ENCODE measurements at places on chromosomes 3 and 15.

GRCh38 chr3:30941342-30941741 lies 46.9 kb upstream of the GADL1 start:
- DNase-seq: no peak

- DNase-seq: no peak
Measured at GRCh38 chr3:126035362-126036050, 48.4 kb downstream of the SLC41A3 start.

DNA sequence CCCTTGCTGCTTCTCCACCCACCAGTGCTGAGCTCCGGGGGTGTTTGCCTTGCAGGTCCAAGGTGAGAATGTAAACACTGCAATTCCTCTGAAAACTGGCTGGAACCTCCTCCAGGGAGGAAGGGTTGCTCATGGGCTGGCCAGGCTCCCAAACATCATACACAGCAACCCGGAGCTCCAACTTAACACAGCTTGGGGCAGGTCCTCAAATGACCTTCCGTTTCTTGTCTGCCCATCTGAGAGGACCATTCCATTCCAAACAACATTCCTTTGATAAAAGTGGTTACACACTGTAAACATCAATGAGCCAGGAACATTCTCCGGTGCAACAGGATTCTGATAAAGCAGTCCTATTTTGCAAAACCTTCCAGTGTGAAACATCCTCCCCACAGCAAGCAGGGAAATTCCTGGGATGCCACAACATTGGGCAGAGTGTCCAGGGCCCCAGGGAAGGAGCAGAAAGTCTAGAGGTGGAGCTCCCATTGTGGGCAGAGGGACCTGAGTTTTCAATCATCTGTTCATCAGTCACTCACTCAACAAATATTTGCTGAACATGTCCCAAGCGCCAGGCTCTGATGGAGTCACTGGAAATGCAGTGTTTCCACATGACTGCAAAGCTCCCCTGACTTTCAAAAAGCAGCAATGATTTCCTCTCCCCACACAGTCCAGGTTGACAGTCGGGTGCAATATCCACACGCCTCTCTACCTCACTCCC lies 7.3 kb upstream of the HEG1 start:
- no peak for DNase-seq

- DNase-seq: no peak
Measured at GRCh38 chr15:91649831-91650321, 203.6 kb upstream of the SLCO3A1 start.

- no peak for DNase-seq
Measured at GRCh38 chr3:148173851-148174250, 523.9 kb upstream of the AGTR1 start.

DNA sequence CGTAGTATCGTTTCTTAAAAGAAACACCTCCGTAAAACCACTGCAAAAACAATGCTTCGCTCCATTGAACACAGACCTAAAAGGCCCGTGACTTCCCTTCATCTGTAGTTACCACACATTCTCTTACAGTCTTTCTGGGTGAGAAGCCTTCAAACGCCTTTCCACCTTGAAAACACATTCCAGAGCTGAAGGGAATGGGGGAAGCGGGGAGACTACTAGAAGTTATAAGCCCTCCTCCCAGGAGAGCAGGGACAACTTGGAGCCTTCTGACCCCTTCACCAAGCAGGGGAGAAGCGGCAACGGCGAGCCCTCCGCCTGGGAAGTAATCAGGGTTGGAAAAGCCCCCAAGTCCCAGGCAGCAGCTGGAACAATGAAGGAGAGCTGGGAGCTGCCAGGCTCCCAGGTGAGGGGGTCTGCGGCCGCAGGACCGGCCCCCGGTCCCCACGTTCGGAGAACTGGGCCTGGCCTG lies 461 bp downstream of the SECISBP2L start:
- DNase-seq: no peak

- no peak for DNase-seq
Measured at GRCh38 chr15:25068696-25069095, 113.9 kb downstream of the SNRPN start.

- DNase-seq: no peak
Measured at GRCh38 chr3:72093270-72093991, 308.5 kb upstream of the PROK2 start.

DNA sequence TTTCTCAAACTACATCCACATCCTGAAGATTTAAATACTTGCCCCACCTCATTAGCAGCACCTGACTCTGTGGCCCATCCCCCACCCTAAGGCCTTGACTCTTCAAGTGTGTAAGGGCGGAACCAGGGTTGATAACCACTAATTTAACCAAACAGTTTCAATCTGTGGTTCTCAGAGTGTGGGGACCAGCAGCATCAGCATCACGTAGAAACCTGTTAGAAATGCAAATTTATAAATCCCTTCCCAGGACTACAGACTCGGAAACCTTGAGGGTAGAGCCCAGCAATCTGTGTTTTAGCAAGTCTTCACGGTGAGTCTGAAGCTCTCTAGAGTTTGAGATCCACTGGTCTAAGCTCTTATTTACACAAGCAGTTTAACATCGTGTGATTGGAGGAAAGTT lies 12.4 kb downstream of the GNB4 start:
- no peak for DNase-seq

DNA sequence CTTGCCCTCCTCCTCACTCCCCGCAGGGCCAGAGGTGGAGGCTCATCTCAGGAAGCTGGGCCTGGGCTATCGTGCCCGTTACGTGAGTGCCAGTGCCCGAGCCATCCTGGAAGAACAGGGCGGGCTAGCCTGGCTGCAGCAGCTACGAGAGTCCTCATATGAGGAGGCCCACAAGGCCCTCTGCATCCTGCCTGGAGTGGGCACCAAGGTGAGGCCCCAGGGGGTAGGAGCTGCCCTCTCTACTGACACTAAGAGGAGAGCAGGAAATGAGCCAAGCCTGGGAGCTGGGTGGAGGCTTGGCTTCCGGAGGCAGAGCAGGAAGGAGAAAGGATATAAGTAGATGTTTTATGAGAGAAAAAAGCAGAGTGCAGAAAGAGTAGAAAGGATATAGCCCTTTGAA lies 4.9 kb downstream of the OGG1 start:
- DNase-seq: no peak

GRCh38 chr3:179000144-179000543 lies 71.5 kb downstream of the ZMAT3 start:
- no peak for DNase-seq

GRCh38 chr3:147406028-147406931 lies at the start of gene ZIC4:
Gene ZIC4, minus strand, starts transcription at chr3:147406543. Its CDS starts 3,746 bp downstream, at chr3:147402797.
- no peak for DNase-seq

DNA sequence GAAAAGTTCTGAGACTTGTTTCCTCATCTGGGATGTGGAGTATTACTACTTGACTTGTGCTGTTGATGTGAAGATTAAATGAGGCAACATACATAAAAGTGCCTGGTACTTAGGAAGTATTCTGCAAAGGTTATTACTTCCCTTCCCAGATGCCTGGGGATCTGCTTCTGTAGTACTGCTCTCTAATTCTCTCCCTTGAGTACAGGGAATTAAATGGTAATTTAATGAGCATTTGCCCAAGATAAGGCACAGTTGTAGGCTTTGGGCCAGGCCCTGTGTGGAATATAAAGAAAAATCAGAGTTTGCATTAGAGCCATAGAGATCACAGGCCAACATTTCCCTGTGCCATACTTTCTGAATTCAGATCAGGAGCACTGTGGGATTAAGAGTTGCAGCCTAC lies 84.4 kb downstream of the LARS2 start:
- no peak for DNase-seq

DNA sequence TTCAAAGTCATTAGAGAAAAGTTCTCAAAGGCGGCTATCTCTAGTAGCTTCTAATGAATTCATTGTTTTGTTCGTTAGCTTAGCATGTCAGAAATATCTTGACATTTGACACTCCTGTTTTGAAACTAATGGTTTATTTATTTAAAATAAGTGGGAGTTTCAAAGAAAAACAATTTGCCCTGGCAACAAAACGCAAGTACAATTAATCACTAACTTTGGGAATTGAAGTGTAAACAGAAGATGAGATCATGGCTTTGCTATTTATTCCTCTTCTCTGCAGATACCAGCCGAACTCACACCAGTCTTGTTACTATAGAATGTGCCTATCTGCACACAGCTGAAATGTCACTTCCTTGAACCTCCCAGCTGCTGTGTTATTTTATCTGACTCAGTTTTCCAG lies 27.5 kb downstream of the MASP1 start:
- no peak for DNase-seq

DNA sequence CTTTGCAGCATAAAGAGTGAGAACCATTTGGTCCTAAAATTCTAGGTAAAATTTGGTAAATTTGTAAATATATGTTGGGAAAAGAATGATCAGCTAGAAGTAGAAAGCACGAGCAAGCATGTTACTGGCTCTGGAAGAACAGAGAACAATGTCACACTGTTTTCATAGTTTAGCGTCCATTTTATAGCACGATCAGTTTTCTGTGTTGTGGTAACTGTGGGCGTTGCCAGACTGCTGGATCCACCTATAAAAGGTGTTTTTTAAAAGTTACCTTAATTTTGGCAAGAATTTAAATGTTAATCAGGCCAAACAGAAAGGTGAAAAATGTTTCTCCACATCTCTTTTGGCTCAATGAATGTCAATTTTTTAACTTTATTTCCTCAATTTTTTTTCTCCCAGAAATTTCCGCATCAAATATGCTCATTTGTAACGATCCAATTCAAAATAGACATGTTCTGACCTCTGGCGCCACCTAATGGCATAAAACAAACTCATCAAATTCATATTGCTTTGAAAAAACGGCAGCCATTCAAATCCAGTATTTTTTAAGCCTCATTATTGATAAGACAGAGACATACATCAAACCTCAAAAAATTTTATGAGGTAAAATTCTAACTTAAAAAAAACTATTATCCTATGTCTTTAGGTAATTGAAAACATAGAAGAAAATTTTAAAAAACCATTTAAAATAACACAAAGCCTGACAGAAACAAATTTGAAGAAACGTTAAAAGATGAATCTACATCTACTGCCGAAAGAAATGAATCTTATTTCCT lies 5.5 kb upstream of the GP5 start:
- DNase-seq: no peak

DNA sequence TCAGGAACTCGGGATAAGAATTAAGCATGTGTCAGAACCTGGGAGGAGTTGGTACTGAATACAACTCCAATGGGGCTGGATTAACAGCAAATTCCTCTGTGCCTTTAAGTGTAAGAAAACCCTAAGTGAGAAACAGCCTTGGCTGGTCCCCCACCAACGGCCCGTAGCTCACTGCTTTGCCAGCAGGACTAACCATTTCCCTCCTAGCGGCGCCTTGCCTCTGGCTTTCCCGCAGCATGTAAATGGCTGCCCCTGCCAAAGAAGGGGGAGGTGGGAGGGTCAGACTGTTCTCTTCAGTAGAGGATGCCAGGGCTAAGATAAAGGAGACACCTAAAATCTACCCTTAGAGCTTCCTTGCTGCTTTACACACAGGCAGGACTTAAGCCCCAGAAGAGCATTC lies 51.0 kb upstream of the SH3GL3 start:
- no peak for DNase-seq

GRCh38 chr3:131701153-131701770 lies 198.5 kb upstream of the MRPL3 start:
- DNase-seq: no peak

- DNase-seq: no peak
Measured at GRCh38 chr3:111324151-111324550, 217.8 kb upstream of the CD96 start.

DNA sequence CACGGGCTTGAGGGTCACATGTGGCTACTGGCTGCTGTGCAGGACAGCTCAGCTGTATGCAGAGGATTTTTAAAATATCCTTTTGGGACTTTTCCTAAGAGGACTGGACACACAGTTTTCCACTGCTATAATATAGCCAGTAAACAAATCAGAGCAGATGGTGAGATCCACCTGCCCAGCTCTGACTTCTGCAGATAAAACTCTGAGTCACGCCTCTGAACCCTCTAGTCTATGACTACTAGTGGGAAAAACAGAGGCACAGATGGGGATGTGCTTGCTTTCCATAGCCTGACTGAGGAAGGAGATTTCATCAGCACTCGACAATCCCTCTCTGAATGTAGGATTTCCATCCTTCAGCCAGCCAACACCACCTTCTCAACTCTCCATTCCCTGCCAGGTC lies 45.1 kb downstream of the COLQ start:
- no peak for DNase-seq

DNA sequence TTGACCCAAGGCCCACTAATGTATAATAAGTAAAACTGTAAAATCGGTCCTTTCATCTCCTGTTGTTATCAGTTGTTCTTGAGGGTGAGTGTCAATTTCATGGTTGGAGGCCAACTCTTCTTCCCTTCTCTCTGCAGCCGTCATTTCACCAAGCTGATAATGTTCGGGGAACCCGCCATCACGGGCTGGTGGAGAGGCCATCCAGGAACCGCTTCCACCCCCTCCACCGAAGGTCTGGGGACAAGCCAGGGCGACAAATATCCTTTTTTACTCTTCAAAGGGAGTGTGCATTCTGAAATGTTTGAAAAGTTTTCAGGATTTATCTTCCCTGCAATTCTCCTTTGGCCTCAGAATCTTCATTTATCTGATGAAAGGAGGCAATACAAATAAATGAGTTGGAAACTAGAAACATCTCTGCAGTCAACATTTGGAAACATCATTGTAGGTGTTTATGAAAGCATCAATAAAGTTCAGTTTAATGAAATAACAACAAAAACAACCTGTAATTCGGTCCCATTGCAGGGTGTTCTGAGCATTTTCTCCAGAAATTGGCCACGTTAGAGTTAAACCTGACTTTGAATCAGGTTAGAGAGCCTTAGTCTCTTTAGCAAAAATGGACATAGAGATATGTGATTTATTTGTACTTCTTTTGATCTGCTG lies 63.9 kb downstream of the CRTC3 start:
- no peak for DNase-seq

- no peak for DNase-seq
Measured at GRCh38 chr3:16865335-16865734, 19.4 kb upstream of the PLCL2 start.

- DNase-seq: no peak
Measured at GRCh38 chr3:33001889-33002288, 50.4 kb downstream of the CCR4 start.

DNA sequence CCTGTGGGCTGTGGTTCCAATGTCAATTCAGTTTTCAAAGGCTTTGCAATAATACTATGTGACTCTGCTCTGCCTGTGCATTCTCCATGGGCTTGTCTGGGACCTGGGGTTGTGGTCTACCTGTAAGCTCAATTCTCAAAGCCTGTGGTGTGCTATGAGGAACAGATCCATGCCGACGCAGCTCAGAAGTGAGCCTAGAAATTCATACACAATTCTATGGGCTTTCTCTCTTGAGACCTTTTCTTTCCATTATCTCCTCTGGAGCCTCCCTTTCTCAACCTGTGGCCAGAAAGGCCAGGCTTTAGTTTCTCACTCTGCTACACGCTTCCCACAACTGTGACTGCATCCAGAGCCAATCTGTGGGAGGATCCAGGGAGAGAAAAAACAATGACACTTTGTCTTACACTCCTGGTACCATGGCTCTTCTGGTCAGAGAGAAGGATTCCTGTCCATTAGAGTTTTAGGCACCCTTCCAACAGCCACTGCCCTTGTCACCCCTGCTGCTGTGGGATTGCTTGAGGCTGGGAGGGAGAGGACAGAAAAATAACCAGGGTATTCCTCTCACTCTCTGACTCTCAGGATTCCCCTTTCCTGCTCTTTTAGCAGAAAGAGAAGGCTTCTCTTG lies 34.1 kb upstream of the KLF13 start:
- DNase-seq: no peak

- DNase-seq: no peak
Measured at GRCh38 chr3:186691676-186692075, 25.5 kb upstream of the KNG1 start.

- no peak for DNase-seq
Measured at GRCh38 chr3:185225523-185225922, 28.3 kb downstream of the EHHADH start.

GRCh38 chr3:190532731-190533203 lies 18.9 kb downstream of the IL1RAP start:
- no peak for DNase-seq

GRCh38 chr15:31344823-31345605 lies 18.4 kb downstream of the KLF13 start:
- DNase-seq: no peak
